Right kidney (tissue), 9 donors: ENCODE measurements at places on chromosomes 6 and 20.

DNA sequence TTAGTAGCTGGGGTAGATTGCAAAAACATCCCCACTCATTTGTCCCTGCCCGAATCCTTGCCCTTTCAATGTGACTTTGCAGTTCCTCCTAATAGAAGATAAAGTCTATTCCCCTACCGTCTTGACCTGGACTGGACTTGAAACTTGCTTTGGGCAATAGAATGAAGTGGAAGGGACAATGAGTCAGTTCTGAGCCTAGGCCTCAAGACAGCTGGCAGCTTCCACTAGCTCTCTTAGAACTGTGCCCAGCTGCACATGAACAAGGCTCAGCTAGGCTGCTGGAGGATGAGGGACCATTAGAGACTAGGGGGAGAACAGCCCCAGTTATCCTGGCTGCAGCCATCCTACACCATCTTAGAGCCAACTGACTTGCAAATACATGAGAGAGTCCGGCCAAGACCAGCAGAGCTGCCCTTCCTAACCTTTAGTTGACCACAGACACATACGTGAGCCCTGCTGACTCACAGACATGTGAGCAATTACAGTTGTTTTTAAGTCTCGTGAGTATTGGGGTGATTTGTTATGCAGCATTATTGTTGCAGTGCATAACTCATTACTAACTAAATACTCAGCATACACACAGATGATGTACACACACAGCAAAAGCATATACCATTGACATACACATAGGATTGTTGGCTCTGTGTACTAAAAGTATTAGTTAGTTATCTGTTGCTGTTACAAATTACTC is 105.5 kb downstream of the DHX35 start:
- no peak for DNase-seq

DNA sequence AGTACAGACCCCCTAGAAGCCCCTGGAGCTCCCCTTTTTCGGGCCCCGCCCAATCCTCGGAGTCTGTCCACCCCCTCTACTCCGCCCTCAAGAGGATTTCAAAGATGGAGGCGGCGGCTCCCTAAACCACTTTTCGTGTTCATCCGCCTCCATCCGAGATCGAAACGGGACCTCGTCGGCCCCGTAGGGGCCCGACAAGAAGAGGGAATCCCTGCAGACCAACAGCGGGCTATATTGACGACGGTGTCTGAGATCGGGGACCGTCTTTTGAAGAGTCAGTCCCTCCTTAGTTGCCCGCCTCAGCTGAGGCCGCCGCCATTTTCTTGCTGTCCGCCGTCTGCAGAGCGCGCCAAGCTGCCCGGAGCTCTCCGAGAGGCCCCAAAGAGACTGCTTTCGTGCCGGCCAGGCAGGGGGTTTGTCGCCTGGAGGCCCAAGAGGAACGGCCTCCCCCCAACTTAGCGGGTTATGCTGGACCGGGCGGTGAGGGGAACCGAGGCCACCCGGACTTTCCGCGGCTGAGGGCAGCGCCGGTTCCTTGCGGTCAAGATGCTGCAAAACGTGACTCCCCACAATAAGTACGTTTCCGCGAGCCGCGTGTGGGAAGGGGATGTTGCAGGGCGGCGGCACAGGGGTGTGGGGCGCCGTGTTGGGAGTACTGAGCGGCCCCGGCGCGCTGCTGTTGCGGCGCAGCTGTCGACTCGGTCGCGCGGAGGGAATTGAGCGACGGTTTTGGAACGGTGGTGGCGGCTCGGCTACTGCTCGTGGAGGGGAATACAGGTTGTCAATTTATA is 4.2 kb downstream of the BRD2 start:
- peak; percentile 57 for DNase-seq

DNA sequence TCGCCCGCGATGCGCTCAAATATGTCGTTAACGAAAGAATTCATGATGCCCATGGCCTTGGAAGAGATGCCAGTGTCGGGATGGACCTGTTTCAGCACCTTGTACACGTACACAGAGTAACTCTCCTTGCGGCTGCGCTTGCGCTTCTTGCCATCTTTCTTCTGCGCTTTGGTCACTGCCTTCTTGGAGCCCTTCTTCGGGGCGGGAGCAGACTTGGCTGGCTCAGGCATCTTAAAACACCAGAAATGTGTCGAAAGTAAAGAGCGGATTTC is 36.4 kb downstream of the HFE start:
- DNase-seq, result no peak

DNA sequence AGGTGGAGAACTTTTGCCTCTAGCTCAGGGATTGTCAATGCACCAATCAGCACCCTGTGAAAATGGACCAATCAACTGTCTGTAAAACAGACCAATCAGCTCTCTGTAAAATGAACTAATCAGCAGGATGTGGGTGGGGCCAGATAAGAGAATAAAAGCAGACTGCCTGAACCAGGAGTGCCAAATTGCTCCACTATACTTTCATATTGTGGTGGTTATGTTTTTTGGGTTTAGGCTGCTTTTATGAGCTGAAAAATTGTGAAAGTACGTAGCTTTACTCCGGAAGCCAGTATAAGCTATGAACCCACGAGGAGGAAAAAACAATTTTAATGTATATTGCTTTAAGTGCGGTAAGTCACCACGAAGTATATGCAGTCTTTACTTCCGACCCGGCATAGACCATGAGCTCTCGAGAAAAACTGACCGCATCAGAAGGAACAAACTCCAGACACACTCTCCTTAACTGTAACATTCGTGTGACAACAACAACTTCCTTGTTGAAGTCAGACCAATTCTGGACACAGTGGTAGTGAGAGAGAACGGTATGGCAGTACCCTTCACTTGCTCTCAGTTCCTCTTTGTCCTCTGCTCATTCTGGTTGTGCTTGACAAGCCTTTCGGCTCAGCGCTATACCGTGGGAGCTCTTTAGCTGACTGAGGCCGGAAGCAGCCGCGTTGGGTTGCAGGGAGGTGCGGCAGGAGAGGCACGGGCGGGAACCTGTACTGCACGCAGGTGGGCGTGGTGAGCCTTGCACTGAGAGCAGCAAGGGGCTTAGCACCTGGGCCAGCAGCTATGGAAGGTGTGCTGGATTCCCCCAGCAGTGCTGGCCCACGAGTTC is 81.9 kb upstream of the E2F3 start:
- no peak for DNase-seq

DNA sequence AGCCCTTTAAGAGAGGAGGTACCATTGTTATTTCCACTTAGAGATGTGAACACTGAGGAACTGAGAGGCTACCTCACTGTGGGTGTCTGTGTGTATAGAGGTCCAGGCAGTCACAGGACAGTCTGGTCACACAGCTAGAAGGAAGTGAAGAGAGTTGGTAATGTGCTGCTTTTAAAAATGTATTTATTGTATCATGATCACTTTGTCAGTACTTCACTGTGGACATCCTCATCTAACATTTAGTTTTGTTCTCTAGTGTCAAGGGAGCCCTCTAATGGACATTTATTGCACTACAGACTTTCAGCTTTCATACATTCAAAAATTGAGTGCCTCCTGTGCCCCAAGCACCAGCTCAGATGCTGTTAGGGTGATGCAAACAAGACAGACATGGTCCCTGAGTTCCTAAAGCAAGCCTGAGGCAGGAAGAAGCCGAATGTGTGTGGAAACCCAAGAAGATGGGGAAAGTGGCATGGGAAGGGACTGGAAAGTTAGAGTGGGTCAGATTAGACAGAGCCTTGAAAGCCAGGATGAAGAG is 123.0 kb downstream of the SLC16A10 start:
- DNase-seq, result no peak

DNA sequence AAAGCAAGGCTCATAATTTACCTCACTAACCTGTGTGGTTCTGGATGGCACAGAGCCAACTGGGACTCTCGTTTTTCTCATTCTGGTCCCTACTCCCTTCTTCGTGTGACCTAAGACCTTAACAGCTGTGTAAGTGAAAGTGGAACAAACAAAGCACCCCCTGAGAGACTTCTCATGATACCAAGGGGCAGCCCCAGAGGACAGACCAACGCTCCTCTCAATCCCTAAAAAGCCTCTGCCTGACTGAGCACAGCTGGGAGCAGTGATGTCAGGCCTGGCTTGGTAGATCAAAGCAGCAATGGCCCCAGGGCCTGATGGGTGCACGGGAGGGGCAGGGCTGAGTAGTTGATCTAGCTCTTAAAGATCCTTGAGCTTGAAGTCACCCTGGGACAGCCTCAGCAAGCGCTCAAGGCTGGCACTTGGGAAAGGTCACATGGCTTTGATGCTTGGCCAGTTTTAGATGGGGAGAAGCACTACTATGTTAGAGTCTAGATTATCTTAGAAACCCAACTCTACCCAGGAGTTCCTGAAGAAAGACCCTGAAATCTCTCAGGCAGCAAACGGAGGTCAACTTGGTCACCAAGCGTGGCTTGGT is 16.2 kb upstream of the TGM2 start:
- no peak for DNase-seq

DNA sequence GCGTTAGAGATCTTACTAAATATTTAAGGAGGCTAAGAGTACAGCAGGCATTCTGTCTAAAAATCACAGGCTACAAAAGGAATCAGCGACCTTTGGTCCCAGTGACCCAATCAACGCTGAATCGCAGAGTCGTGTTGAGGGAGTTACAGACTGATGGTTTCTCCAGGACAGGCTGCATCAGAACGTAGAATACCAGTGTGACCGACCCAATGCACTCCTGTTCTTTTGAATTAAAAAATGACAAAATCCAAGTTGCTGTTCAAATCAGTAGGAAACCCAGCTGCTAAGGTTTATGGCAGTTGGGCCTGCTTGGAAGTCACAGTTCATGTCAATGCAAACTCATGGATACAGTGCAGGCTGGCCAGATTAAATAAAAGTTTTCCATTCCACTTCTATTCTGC is 155.8 kb upstream of the AFDN start:
- no peak for DNase-seq

- no peak for DNase-seq
Measured at GRCh38 chr6:47264775-47265184, 44.9 kb downstream of the TNFRSF21 start.

GRCh38 chr6:328136-328670 is 35.9 kb downstream of the DUSP22 start:
- DNase-seq, result no peak

DNA sequence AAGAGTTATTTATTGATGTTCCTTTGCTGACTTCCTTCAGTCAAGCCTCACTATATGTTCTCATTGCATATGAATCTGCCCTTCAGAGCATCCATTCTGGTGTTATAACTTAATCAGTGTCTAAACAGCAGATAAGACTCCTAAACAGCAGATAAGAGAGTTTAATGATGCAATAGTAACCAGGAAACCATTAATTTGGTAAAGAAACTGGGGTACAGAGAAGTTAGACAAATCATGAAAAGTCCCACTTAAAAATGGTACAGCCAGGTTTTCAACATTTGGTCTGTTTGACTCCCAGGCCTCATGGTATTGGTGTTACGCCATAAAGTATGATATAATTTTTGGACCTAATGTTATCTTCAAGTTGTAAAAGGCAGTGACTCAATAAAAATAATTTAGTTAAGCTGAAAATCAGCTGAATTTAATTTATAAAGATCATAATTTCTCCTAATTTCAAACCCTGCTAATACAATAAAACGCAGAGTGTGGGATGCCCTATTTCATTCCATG is 127.4 kb upstream of the DST start:
- no peak for DNase-seq

GRCh38 chr6:56652231-56652630 is 9.5 kb upstream of the DST start:
- DNase-seq, result no peak

DNA sequence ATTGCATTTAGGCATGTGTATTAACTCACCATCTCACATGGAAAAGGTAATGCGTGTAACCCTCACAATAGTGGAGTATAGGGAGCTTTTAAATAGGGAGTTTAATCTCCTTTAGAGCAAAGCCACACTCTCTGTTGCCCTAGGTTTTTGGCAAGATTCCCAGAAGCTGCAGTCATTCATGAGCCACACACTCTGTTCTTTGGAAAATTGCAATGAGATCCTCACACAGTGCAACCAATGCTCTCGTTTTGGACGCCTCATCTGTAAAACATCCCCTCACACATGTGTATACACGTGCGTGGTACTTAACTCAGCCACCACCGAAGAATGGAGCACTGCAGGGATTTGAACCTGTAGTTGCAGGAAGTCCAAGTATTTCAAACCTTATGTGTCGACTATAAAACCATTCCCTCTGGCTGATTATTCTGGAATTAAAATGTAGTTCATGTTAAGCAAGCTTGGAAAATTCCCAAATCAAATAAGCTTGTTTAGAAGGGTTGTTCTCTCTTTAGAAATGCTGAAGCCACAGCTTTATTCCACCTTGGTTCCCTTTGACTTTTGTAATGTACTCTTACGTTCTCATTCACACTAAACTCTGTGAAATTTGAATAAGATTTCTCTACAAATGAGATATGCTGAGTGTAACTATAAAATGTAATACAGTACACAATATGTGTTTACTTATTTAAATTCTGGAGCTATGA is 489.8 kb upstream of the MANEA start:
- DNase-seq, result peak; percentile 12

DNA sequence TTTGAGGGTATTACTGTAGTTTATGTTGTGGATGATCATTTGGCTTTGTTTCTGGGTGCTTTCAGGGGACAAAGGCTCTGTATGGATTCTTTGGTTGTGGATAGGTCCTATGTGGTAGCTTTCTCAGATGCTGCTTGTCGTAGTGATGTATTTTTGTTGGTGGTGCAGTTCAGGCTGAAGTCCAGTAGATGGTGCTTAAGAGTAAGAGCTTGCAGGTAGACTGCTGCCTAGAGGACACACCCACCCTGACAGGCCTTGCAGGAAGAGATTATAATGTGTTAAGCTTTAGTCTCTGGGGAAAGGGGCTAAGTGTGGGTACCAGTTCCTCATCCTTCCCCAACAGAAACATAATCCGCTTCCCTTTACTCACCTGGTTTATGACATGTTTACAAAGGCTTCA is 62.6 kb upstream of the ADGRB3 start:
- no peak for DNase-seq

DNA sequence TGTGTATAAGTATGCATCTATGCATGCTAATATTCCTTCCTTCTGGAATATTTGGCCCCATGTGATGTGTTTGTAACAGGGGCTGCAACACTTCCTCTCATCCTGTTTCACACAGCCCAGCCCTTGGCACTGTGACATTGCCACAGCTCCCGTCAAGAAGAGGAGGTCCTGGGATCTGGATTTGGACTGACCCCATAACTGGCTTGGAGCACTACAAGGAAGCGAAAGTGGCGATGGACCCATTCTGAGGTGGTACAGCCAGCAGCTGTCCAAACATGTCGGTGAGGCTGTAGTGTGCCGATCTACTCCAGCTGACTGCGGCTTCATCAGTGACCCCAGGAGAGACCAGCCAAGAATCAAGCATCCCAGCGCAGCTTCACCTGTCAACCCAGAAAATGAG is 18.2 kb downstream of the SYNDIG1 start:
- DNase-seq, result no peak

- no peak for DNase-seq
Measured at GRCh38 chr6:112234601-112235000, 19.8 kb downstream of the LAMA4 start.

DNA sequence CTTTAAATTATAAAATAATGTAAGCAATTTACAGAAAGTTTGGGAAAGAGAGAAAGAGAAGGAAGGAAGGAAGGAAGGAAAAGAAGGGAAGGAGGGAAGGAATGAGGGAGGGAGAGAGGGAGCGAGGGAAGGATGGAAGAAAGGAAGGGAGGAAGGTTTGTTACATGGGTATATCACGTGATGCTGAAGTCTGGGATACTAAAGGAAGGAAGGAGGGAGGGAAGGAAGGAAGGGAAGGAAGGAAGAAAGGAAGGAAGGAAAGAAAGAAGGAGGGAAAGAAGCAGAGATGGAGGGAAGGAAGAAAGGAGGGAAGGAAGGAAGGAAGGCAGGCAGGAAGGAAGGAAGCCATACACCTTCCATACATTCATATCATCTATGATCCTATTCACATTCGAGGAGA is 48.9 kb upstream of the GCM1 start:
- DNase-seq, result no peak

- no peak for DNase-seq
Measured at GRCh38 chr6:40358473-40359460, 228.4 kb downstream of the LRFN2 start.

- no peak for DNase-seq
Measured at GRCh38 chr6:142398353-142398752, 96.5 kb downstream of the ADGRG6 start.
